ENCODE measurements at places on chromosomes 7 and 10. TPM values are rescaled to one million over a fixed set of nuclear protein-coding genes. Genes with fewer than 3 reads are reported as not detected.

- no peak for DNase-seq
- peaks cover 20% of the 10 kb centered on the region for H3K27me3 ChIP-seq
- H3K4me1 ChIP-seq = no peaks in the 10 kb centered on the region
- no peak overlapping the region for H3K4me3 ChIP-seq
Measured at GRCh38 chr10:129027906-129028305, 439.1 kb upstream of the MGMT start.

GRCh38 chr7:27295236-27295635 is 52.6 kb downstream of the EVX1 start:
- no peak for DNase-seq
- no peaks in the 10 kb centered on the region for H3K27me3 ChIP-seq
- H3K4me1 ChIP-seq = no peaks in the 10 kb centered on the region
- no peak overlapping the region for H3K27ac ChIP-seq

GRCh38 chr10:119325131-119325530 is 117.8 kb downstream of the GRK5 start:
- H3K36me3 ChIP-seq = peaks cover 27% of the 10 kb centered on the region
- DNase-seq = no peak
- H3K27ac ChIP-seq = no peak overlapping the region

DNA sequence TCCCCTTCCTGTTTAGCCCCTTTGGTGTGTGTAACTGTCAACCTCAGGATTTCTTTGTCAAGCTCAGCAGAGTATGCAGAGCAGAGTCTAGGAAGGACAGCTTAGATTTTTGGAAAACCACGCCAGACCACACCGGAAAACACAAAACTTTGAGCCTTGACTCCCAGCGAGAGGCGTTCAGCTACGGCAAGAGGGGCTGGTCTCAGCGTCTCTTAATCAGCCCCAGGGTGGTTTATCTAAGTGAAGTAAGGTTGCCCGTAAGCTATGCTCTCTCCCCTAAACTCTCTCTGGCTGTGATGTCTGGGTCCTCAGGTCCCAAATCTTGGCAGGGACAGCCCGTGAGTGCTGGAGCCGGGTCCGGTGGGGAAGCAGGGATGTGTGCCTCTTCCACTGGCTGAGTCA is 230.9 kb downstream of the KLF6 start:
- no peaks in the 10 kb centered on the region for H3K4me1 ChIP-seq
- H3K4me3 ChIP-seq = no peak overlapping the region
- no peak overlapping the region for H3K27ac ChIP-seq
- DNase-seq = no peak
- H3K27me3 ChIP-seq = no peaks in the 10 kb centered on the region
- H3K36me3 ChIP-seq = no peaks in the 10 kb centered on the region

- H3K27me3 ChIP-seq = no peaks in the 10 kb centered on the region
- DNase-seq = no peak
- H3K27ac ChIP-seq = no peak overlapping the region
- H3K4me3 ChIP-seq = no peak overlapping the region
- no peaks in the 10 kb centered on the region for H3K4me1 ChIP-seq
Measured at GRCh38 chr10:126686268-126686667, 15.8 kb upstream of the C10orf90 start.

DNA sequence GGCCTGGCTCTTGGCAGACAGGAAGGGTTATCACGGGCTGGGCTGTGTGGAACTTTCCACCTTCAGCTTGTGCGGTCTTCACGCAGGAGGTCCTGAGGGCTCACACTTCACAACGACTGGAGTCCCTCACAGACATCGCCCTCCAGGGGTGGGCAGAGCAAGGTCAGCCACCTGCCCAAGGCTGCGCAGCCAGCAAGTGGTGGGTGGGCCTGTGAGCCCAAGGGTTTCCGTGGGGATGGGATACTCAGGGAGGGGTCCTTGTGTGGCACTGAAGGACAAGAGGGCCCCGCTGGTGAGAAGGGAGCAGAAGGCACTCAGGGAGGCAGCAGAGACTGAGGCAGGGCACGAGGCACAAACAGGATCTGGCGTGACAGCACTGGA is 22.0 kb downstream of the PDIA4 start:
- no peak overlapping the region for H3K27ac ChIP-seq
- H3K27me3 ChIP-seq = no peaks in the 10 kb centered on the region
- H3K36me3 ChIP-seq = peaks cover 72% of the 10 kb centered on the region
- H3K4me3 ChIP-seq = no peak overlapping the region

- peaks cover 12% of the 10 kb centered on the region for H3K4me1 ChIP-seq
- H3K4me3 ChIP-seq = peak overlapping the region; percentile 4
- DNase-seq = no peak
- no peaks in the 10 kb centered on the region for H3K27me3 ChIP-seq
Measured at GRCh38 chr10:18400201-18400905, 251.0 kb downstream of the NSUN6 start.

- H3K4me3 ChIP-seq = no peak overlapping the region
- H3K36me3 ChIP-seq = no peaks in the 10 kb centered on the region
- DNase-seq = no peak
- H3K27me3 ChIP-seq = peaks cover 50% of the 10 kb centered on the region
- H3K27ac ChIP-seq = no peak overlapping the region
- no peaks in the 10 kb centered on the region for H3K4me1 ChIP-seq
Measured at GRCh38 chr10:133190225-133190624, 30.2 kb downstream of the KNDC1 start.

DNA sequence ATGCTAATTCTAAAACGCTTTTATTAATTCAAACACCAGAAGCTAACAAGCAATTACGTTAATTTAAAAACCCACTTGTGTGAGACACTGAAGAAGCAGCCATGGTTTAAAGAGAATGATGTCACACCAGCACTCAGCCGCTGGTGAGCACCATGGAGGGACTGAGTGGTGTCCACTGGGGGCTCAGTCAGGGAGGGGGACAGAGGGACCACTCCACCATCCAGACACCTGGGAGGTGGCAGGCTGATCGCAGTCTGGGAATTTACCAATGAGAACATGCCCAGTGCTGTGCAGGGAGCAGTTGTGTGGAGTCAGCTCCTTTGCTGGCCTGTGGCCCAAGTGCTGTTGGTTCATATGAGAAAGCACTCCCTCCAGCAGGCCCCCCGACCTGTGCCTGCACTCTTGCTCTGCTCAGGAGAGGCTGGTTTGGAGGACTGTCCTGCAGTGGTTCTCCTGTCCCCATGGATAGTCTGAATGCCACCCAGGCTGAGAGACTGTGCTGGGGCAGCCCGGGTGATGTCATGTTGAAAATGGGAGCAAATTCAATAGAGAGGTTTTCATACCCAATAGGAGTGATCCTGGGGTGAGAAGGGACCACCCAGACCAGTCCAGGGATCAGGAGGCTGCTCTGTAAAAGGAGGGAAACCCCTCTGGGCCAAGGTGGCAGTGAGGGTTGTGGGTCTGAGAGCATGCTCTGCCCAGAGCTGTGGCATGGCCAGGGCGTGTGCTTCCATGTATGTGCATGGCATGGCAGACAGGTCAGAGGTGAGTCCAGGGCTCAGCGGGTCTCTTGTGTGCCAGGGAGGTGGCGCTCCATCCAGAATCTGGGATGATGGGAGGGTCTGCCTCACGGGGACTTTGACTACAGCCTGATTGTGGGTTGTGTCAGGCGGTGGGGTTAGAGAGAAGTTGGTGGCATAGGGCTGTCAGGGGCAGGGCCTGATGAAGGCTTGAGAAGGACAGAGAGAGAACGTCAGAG is 12.7 kb downstream of the ADCY1 start:
- no peaks in the 10 kb centered on the region for H3K4me1 ChIP-seq
- H3K27ac ChIP-seq = no peak overlapping the region
- no peaks in the 10 kb centered on the region for H3K36me3 ChIP-seq
- no peak overlapping the region for H3K4me3 ChIP-seq

DNA sequence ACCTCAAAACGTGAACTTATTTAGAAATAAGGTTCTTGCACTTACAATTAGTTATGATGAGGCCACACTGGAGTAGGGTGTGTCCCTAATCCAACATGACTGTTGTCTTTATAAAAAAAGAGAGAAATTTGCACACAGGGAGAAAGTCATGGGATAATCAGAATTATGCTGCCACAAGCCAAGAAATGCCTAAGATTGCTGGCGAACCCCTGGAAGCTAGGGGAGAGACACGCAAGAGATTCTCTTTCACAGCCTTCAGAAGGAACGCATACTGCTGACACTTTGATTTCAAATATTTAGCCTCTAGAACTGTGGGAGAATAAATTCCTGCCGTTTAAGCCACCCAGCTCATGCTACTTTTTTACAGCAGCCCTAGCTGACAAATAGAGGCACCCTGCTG is 138.3 kb downstream of the CCDC71L start:
- no peaks in the 10 kb centered on the region for H3K27me3 ChIP-seq
- no peak overlapping the region for H3K27ac ChIP-seq
- no peaks in the 10 kb centered on the region for H3K4me1 ChIP-seq
- DNase-seq = no peak

GRCh38 chr7:122715183-122715582 is 12.5 kb upstream of the RNF148 start:
- DNase-seq = no peak
- no peak overlapping the region for H3K4me3 ChIP-seq
- no peak overlapping the region for H3K27ac ChIP-seq

GRCh38 chr7:70829221-70830059 is 302.5 kb upstream of the GALNT17 start:
- H3K4me3 ChIP-seq = no peak overlapping the region
- peak; percentile 85 for DNase-seq
- no peaks in the 10 kb centered on the region for H3K36me3 ChIP-seq
- H3K27me3 ChIP-seq = no peaks in the 10 kb centered on the region
- H3K4me1 ChIP-seq = peaks cover 5% of the 10 kb centered on the region

GRCh38 chr7:7438851-7439250 is 96.8 kb downstream of the COL28A1 start:
- H3K4me1 ChIP-seq = peaks cover 4% of the 10 kb centered on the region
- H3K27ac ChIP-seq = no peak overlapping the region
- H3K4me3 ChIP-seq = no peak overlapping the region
- no peaks in the 10 kb centered on the region for H3K27me3 ChIP-seq

GRCh38 chr10:76977046-76977445 is 660.6 kb downstream of the KCNMA1 start:
- H3K27ac ChIP-seq = no peak overlapping the region
- no peaks in the 10 kb centered on the region for H3K36me3 ChIP-seq
- H3K27me3 ChIP-seq = no peaks in the 10 kb centered on the region
- DNase-seq = no peak
- H3K4me3 ChIP-seq = no peak overlapping the region

DNA sequence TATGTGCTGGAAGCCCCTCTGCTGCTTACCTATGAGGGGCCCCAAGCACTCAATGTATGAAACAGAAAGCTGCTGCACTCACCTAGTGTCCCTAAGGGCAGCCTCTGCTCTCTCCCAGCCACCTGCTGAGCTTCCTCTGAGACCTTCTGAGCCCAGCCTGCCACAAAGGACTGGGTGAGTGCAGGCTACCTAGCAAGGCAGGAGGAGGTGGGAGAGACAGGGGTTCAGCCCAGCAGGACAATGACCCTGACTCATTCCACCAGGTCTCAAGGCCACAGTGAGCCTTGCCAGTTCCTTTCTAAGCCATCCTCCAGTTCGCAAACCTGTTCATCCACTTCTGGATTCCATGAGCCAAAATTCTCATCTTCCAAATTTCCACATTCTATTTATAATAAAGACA is 16.3 kb downstream of the VOPP1 start:
- DNase-seq = no peak
- no peak overlapping the region for H3K4me3 ChIP-seq
- H3K4me1 ChIP-seq = peaks cover 52% of the 10 kb centered on the region
- no peaks in the 10 kb centered on the region for H3K27me3 ChIP-seq
- H3K27ac ChIP-seq = no peak overlapping the region

- no peaks in the 10 kb centered on the region for H3K27me3 ChIP-seq
- no peak overlapping the region for H3K4me3 ChIP-seq
- H3K4me1 ChIP-seq = no peaks in the 10 kb centered on the region
- H3K27ac ChIP-seq = no peak overlapping the region
Measured at GRCh38 chr10:14126697-14127440, 203.9 kb downstream of the FRMD4A start.

GRCh38 chr7:4158441-4159153 is 523.5 kb upstream of the FOXK1 start:
- H3K4me3 ChIP-seq = no peak overlapping the region
- no peaks in the 10 kb centered on the region for H3K36me3 ChIP-seq
- H3K27ac ChIP-seq = no peak overlapping the region
- H3K4me1 ChIP-seq = no peaks in the 10 kb centered on the region

DNA sequence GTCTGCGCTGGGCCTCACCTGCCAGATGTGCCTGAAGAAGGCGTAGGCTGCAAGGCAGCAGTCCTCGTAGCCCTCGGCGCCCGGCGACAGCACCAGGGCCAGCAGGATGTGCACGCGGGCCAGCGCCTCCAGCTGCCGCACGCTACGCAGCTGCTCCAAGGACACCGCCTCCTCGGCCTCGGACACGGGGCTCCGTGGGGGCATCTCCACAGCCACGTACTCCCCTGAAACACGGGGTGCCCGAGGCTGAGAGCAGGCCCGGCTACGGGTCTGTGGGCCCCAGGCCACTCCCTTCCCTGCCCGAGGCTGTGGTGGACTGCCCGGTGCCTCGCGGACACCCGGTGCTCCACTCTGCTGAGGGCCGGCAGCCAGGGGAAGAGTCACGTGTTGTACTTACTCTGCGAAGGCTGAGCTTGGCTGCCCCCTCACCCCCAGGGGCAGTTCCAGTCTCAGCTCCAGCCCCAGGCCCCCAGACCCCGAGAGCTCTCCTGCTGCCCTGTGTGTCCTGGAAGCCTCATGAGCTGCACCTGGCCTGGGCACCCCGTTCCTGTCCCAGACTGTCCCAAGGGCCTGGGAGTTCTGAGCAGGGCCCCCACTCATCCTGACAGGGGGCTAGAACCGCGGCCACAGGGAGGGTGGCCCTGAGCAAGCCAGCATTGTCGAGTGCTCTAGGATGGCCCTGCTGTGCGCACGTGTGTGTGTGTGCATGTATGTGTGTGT is 62.8 kb downstream of the CFAP46 start:
- H3K27me3 ChIP-seq = peaks cover 7% of the 10 kb centered on the region
- DNase-seq = no peak

DNA sequence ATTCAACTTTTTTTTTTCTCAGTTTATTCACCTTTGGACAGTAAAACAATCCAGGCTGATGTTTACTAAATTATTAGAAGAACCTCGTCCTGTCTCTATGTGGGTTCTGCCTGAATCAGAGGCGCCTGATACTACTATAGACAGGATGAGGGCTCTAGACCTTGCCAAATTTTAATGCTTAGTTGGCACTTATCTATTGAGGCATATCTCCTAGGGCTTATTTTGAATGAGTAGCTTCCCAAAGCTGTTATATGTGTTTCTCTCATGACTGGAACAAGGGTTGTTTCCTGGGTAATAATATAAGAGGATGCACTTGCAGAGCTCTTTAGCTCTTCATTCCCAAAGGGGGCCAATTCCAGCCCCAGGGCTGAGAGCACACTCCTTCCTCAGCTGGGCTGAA is 23.6 kb downstream of the HECW1 start:
- H3K27ac ChIP-seq = no peak overlapping the region
- no peaks in the 10 kb centered on the region for H3K36me3 ChIP-seq
- H3K27me3 ChIP-seq = peaks cover 3% of the 10 kb centered on the region
- no peak overlapping the region for H3K4me3 ChIP-seq

GRCh38 chr7:136496551-136496950 is 371.9 kb upstream of the CHRM2 start:
- H3K27ac ChIP-seq = no peak overlapping the region
- no peaks in the 10 kb centered on the region for H3K4me1 ChIP-seq
- H3K27me3 ChIP-seq = no peaks in the 10 kb centered on the region
- no peak for DNase-seq

GRCh38 chr10:119090026-119090795 is 9.6 kb upstream of the EIF3A start:
- no peaks in the 10 kb centered on the region for H3K4me1 ChIP-seq
- H3K4me3 ChIP-seq = no peak overlapping the region
- DNase-seq = peak; percentile 24
- no peaks in the 10 kb centered on the region for H3K36me3 ChIP-seq

ZPBP gene
- not detected for total RNA-seq

TMEM176A gene
- total RNA-seq = 35.8 TPM

CYP26A1 gene
- not detected for total RNA-seq

CFAP58 gene
- 0.18 TPM for total RNA-seq

TMEM130 gene
- total RNA-seq = not detected

PAPOLB gene
- not detected for total RNA-seq

TDRD1 gene
- total RNA-seq = not detected

AASS gene
- 16.2 TPM for total RNA-seq

MNX1 gene
- total RNA-seq = not detected

ELN gene
- 75.4 TPM for total RNA-seq

FOXI2 gene
- total RNA-seq = 0.18 TPM

ZNF239 gene
- total RNA-seq = not detected
